ENCODE measurements at places on chromosomes 11 and 22.

DNA sequence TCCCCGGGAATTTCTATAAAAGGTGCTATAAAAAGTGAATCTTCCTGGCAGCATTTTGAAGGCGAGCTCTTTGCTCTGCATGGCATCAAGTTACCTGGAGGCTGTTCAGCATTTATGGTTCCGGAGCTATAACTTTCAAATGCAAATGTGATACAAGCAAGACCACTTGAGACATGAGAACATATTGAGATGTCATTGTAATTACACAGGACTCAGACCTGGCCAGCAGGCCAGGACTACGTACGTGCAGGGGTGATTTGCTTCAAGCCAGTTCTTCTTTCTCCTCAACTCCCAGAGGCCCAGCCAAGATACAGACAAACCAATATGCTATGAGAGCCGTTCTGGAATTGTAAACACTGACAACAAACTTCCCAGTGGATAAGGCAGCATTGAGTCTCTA is 227.4 kb upstream of the FAT3 start:
- DNase-seq, result no peak

DNA sequence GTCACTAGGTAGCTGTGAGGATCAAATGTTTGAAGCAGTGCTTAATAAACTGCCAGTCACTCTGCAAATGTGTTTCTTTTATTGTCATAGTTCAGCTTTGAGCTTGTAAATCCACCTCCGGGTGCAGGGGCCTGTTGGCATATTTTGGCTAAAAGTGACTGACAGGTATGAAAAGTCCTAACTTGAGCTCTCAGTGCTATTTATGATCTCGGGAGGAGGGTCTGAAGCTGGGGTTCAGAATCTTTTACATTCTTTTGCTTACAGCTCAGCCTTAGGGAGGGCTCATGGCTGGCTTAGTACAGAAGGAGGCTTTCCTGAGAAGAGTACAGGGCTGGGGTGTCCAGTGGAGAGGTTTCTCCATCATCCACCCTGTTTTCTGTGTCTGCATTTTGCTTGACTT is 1.5 kb downstream of the ASPHD2 start:
- DNase-seq, result no peak

GRCh38 chr11:61121192-61121831 is 19.0 kb downstream of the CD5 start:
- no peak for DNase-seq

- DNase-seq, result no peak
These were observed 45.9 kb upstream of the PPP6R3 start for GRCh38 chr11:68414496-68415221.

- no peak for DNase-seq
These were observed 133.8 kb downstream of the OSBP2 start for GRCh38 chr22:30828187-30829155.

DNA sequence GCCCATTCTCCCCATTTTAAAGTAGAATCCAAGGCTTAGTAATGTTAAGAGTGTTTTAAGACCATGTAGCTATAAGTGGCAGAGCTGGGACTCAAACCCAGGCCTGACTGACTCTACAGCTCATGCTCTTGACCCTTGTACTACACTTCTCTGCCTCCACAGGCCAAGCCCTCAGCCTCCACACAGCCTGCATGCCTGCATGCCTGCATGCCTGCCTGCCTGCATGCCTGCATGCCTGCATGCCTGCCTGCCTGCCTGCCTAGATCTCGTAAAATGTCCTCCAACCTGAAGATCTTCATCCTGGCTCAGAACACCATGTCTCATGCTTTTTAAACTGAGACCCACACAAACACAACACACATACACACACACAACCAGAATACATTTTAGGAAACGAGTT is 18.6 kb downstream of the TBC1D10A start:
- no peak for DNase-seq

DNA sequence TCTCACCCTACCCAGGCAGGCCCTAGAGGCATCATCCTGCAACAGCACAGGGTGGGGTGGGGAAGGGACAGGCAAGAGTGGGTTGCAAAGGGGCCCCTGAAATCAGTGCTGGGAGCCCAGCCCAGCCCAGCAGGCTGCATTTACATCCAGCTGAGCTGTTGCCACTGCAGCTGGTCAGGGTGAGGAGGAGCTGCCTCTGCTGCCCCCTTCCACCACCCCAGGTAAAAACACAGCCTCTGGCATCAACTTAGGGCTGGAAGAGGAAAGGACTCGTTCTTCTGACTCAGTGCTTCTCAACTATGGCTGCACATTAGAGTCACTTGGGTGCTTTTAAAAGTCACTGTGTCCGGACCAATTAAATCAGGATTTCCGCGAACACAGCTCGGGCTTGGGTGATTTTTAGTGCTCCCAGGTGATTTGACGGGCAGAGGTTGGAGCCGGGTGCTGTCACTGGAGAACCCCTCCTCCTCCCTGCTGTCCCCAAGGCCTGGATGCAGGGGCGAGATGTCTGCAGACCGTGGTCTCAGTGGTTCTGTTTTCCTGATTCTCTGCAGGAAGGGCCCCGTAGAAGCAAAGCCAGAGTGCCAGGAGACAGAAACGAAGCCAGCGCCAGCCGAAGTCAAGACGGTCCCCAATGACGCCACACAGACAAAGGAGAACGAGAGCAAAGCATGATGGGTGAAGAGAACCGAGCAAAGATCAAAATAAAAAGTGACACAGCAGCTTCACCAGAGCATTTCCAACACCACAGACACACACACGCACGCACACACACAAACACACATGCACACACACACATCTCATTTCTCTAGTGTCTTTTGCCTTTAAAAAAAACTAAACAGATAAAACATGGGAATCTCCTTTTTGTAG is 39.4 kb upstream of the TTC12 start:
- no peak for DNase-seq

DNA sequence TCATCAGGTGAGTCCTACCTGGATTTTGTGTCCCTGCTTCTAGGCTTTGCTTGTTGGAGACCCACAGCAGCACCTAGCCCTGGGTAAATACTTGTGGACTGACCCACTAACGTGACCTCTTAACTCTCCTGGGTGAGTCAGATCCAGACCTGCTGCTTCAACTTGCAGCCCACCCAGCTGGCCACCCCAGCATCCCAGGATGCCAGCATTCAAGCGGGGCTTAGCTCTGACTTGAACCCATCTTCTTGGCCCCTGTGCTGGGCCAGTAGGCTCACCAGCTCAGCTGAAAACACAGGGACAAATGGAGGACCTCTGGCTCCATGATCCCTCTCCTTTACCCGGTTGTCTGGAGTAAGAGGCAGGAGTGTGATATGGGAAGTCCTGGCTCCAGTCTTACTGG is 33.5 kb downstream of the PARVG start:
- no peak for DNase-seq

DNA sequence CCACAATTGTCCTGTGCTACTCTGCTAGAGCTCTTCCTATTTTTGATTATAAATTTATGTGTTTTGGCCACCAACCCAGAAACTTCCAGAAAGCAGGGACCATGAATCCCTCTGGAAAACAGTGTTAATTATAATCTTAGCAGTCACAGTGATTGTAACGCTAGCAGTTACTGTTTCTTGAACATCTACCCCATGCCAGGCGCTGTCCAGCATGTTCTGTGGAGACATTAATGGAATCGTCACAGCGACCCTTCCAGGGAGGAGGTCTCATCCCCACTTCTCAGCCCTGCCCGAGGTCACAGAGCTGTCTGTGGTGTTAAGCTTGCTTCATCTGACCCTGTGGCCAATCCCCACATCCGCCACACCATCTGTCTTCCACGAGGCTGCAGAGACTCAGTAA is 13.9 kb upstream of the PNPLA5 start:
- no peak for DNase-seq

- DNase-seq, result no peak
These were observed 41.7 kb upstream of the SMTN start for GRCh38 chr22:31039393-31039792.

GRCh38 chr11:119472186-119472855 is 49.3 kb upstream of the THY1 start:
- no peak for DNase-seq

GRCh38 chr11:122177238-122177637 is 61.2 kb upstream of the BLID start:
- DNase-seq, result peak; percentile 76

- DNase-seq, result no peak
These were observed 359.1 kb upstream of the C11orf87 start for GRCh38 chr11:109062871-109063270.

DNA sequence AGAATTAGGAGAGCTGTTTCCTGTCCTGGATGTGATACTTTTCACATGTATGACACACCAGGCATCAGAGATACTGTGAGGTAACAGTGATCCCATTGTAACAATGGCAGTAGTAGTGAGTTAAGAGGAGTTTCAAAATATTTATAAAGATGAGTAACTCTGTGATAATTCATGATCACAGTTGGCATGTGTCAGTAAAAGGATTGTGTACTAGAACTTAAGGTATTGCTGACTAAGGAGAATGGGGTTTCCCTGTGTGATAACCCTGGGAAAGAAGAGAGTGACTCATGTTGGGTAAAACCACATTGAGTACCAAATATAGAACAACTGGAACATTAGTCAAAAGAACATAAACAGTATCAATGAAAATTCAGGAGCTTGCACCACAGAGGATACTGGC is 22.9 kb upstream of the SLC5A1 start:
- peak; percentile 73 for DNase-seq

- DNase-seq, result no peak
These were observed 8.9 kb downstream of the TOM1 start for GRCh38 chr22:35308480-35309021.

DNA sequence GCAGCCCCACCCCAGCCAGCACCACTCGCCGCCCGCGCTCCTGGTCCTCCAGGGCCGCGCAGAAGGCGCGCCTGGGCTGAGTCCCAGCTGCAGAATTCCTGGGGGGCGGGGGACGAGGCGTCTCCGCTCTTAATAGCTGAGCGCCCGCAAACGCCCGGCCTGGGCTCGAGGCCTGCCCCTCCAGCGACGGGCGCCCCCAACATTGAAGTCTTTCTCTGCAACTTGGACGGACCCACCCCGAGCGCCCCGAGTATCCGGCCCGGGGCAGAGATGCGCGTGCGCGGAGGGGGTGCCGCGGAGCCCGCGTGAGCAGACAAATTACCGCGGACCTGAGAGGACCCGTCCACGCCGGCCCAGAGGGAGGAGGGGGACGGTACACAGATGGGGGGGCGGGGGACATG is 6.7 kb upstream of the SYT7 start:
- DNase-seq, result no peak

DNA sequence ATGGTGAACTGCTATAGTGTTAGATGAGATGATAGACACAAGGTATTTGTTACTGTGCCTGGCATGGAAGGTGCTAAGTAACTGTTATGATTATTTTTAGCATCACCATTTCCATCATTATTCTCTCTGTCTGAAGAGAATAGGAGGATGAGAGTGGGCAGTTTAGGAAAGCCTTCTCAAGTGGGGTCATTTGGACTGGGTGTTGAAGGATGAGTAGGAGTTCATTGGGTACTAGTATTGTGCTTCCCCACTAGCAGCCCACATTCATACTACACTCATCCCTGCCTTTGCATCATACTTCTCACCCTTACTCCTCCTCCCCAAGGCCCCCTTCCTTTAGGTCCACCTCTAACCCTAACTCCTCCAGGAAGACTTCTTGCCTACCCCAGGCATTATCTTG is 20.6 kb downstream of the MYEOV start:
- DNase-seq, result no peak
